ENCODE measurements at places on chromosomes 13 and 19.

- no peak for DNase-seq
Measured at GRCh38 chr13:73365681-73366080, 306.9 kb downstream of the KLF5 start.

GRCh38 chr19:34145741-34146202 is 26.5 kb upstream of the LSM14A start:
- DNase-seq = no peak

DNA sequence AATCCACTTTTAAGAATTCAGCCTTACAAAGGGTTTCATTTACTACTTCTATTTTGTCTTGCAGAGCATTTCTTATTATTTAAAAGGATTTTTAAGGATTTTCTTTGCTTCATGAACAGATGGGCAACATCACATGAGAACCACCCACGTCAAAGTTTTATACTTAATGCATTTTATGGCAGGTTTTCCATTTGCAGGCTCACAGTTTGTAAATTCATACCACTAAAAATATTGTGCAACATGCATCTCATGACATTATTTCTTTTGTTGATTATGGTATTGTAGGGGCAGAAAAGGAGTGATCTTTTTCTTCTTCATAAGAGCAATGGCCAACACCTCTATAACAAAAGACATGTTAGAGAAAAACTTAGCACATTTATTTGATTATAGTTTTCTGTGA is 554.0 kb upstream of the SPRY2 start:
- DNase-seq = no peak

GRCh38 chr19:13208672-13209483 is 58.7 kb downstream of the IER2 start:
- no peak for DNase-seq

DNA sequence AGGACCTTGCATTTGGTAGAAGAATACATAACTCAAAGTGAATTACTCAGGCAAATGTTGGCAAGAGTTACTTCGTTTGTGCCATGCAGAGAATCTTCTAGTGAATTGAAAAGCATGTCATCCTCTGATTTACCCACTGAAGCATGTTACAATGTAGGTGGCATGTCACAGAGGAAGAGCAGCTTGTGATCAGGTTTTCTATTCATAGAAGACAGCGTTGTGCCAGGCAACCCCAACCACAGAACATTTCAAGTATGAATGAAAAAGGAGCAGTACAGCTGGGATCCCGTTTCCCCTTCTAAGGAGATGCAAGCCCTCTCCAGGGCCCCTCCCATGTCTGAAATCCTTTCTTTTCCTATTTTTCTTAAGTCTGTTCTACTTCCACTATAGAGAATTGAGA is 6.0 kb upstream of the KATNAL1 start:
- no peak for DNase-seq

- DNase-seq = no peak
Measured at GRCh38 chr19:47381653-47382279, 32.7 kb downstream of the DHX34 start.

- peak; percentile 97 for DNase-seq
Measured at GRCh38 chr19:39409208-39410016, 2.8 kb downstream of the ZFP36 start.

DNA sequence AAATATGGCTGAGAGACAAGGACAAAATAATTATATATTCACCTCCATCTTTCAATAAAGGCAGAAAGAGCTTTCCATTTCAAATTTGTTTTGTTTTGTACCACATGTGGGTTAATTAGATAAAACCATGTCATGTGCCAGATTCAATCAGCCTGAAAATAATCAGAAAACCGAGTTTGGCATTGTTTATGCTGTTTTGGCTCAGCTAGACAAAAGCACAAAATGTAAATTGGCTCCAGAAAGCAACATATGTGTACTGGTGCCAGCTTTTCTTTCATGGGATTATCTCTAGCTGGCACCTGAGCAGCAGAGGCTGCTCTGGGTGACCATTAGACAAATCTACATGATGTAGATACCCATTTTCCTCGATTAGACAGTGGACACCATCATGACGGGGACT is 9.2 kb upstream of the DNAJC15 start:
- no peak for DNase-seq

- peak; percentile 66 for DNase-seq
Measured at GRCh38 chr13:36526897-36527296, 94.6 kb downstream of the CCNA1 start.

Data from esophagus muscularis mucosa (tissue), 4 donors.